Activated naive CD8-positive, alpha-beta T cell treated with anti-CD3 and anti-CD28 coated beads, Interleukin-2, amount 10 ng/mL, durations not matched to agents 7 days and 5 days (primary cell): ENCODE measurements at places on chromosomes 6 and 20. TPM values are rescaled to one million over a fixed set of nuclear protein-coding genes. Genes with fewer than 3 reads are reported as not detected.

LSM2 gene
- total RNA-seq, result 89.9 TPM

TCF15 gene
- not detected for total RNA-seq

FAM217B gene
- total RNA-seq, result 32.7 TPM

LBP gene
- total RNA-seq, result not detected

TMEM14B gene
- total RNA-seq, result 90.7 TPM

NNAT gene
- total RNA-seq, result 0.58 TPM

ABHD16B gene
- total RNA-seq, result not detected

SLC18B1 gene
- total RNA-seq, result 8.3 TPM

RAET1L gene
- not detected for total RNA-seq

RNF146 gene
- 24.8 TPM for total RNA-seq

ALDH8A1 gene
- 1.3 TPM for total RNA-seq

SLC12A5 gene
- 1.6 TPM for total RNA-seq

XKR7 gene
- not detected for total RNA-seq

SLC52A3 gene
- not detected for total RNA-seq

RAET1E gene
- not detected for total RNA-seq

SMOC2 gene
- total RNA-seq, result not detected

LRRC1 gene
- total RNA-seq, result 4.2 TPM

BMP2 gene
- not detected for total RNA-seq

AVP gene
- total RNA-seq, result not detected

UNC93A gene
- total RNA-seq, result not detected

PNPLA1 gene
- total RNA-seq, result not detected

KIF13A gene
- 0.30 TPM for total RNA-seq

MYB gene
- 8.8 TPM for total RNA-seq

CLPSL1 gene
- total RNA-seq, result not detected

SNAP25 gene
- total RNA-seq, result not detected

PTGIS gene
- 0.39 TPM for total RNA-seq

PROKR2 gene
- not detected for total RNA-seq

PRR18 gene
- total RNA-seq, result not detected

SLC22A2 gene
- not detected for total RNA-seq

EFCAB8 gene
- 0.47 TPM for total RNA-seq

LY86 gene
- total RNA-seq, result 5.5 TPM

LINC00237 gene
- total RNA-seq, result 0.33 TPM

NHSL1 gene
- total RNA-seq, result 0.14 TPM

MTFR2 gene
- total RNA-seq, result 16.9 TPM

CABLES2 gene
- 12.1 TPM for total RNA-seq

ARMC2 gene
- 12.2 TPM for total RNA-seq
